NCI-H1048 (cell line): ENCODE measurements at places on chromosomes 2 and 18.

GRCh38 chr2:234669621-234670020, 172.7 kb upstream of the ARL4C start:
- DNase-seq, result no peak

- no peak for DNase-seq
Measured at GRCh38 chr2:57313678-57314077, 732.9 kb upstream of the VRK2 start.

- DNase-seq, result no peak
Measured at GRCh38 chr2:156087875-156088274, 244.6 kb downstream of the NR4A2 start.

DNA sequence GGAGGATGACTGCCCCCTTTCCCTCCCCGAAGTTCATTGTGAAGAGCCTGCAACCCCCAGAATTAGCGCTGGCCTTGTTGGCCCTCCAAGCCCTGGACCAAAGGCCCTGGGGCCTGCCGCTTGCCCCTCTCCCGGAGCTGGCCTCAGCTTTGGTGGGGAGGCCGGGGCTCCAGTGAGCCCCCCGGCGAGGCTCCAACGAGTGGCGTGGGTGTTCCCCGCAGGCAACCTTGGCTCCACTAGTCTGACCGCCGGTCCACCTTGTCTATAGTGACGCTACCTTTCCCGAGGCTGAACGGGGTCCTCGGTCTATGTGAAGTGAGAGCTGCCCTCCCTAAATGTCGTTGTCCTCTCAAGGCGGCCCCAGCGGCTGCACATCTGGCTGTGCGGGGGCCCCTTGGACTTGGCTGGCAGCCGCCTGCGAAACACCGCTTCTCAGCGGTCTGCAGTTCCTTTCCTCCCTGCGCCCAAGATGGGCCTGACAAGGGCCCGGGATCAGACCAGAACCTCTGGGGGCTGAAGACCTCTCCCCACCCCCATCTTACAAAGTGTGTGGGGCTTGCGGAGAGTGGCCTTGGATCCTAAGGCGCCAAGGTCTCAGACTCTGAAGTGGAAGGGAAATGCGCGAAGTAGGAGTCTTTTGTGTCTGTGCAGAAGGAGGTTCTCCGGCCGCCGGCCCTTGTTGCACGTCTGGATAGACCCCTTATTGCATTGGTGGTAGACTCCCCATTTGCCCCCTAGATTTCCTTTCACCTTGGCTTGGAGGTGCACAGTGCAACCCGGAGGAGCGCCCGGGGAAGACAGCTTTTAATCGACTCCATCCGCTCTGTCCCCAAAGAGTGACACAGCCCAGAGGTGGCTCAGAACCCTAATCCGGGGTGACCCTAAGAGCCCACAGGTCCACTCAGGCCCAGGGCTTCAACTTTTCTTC, 3.9 kb upstream of the HOXD10 start:
- DNase-seq, result no peak

- DNase-seq, result no peak
Measured at GRCh38 chr2:240098349-240098748, 37.8 kb downstream of the COPS9 start.

DNA sequence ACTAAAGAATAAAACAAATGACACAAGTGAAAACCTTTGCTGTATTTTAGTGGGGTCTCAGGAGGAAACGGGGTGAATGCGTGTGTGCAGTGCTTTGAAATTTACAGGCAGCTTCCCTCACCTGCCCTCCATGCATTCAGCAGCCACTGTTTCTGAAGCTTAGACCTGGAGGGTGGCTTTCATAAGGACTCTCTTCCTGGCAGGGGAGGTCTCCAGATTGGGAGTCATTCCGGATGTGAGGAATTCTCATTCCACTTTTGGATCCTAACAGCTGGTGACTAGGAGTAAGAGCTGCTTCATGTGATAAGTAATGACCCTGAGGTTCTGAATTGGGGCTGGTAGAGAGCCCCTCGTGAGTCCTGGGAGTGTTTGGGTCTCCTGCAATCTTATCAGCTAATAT, 192.5 kb downstream of the SH3BP4 start:
- DNase-seq, result no peak

GRCh38 chr2:12083713-12084419, 337.4 kb downstream of the LPIN1 start:
- DNase-seq, result no peak

- no peak for DNase-seq
Measured at GRCh38 chr2:133821107-133821760, 253.0 kb upstream of the NCKAP5 start.

- no peak for DNase-seq
Measured at GRCh38 chr2:183195397-183195796, 71.2 kb downstream of the NUP35 start.

DNA sequence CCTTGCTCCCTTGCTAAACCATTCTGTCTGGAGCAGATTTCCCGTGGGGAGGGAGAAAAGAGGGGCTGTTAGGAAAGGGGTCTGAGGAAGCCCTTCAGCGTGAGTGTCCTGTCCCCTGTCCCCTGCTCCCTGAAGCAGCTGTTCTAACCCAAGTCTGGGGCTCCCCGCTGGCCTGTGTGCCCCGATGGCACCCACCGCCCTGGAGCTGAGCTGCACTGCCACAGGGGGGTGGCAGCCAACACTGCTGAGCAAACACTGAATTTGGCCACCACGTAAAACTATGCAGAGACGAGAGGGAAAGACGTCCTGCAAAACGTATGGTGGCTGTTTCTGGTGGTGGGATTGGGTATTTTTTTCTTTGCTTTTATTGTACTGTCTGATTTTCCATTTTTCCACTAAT, 17.9 kb downstream of the KCNG2 start:
- DNase-seq, result no peak

- no peak for DNase-seq
Measured at GRCh38 chr2:28802975-28803429, 7.6 kb upstream of the SPDYA start.

- no peak for DNase-seq
Measured at GRCh38 chr2:53075760-53076159, 691.8 kb upstream of the CHAC2 start.

DNA sequence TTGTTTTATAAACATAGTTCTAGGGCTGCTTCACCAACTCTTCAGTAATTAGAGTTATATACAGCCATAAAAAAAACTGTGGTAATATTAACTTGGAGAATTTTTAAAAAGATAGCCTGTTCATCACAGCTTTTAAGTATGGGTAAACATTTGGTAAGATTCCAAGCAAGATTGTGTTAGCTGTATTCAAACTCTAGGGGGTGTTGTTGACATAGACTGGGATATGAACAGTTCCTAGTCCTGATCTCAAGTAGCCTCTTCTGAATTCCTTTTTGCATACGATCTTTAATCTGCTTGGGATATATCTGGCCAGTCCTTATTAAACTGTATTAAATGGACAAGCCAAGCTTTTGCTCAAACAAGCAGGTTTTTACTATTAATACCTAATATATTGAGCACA, 13.4 kb downstream of the NOP58 start:
- DNase-seq, result no peak

DNA sequence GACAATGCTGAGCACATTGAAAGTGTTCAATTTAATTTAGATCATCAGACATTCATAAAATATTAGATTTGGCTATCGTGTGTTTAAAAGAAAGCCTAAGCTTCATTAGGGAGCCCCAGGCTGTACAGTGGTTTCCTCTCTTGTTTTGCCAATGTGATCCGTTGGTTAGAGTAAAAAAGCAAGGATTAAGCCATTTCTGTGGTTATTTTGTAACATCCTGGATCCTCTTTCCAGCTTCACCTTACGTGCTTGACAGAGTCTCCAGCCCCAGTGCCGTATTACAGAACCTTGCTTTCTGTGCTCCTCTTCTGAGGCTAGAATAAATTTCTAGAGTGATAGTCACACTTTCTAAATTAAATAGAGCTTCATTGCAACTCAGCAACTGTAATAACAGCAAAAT, 289.3 kb upstream of the LINC00305 start:
- DNase-seq, result no peak

DNA sequence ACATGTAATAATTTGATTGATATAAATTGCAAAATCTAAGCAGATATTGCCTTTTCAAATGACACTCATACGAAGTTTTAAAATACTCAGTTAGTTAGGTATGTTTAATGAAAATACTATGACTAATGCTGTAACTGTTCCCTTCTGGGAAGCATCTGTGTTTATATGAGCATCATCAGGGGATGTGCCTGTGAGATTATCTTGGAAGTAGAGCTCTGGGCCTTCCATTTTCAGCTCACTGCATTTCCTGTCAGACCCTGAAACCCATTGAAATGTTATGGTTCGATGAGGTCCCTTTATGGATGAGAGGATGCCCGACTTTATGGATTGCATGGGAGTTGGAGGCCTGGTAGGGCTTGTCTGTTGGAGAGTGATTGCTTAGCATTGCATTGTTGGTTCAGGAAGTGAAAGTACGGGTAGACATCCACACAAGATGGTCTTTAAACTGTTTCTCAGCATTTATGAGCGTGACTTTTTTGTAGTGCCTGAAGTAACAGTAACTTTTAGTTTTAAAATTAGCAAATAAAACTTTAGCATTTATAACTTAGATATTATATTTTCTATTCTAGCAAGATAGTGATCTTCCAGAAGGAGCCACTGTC, 28.7 kb downstream of the ELP2 start:
- DNase-seq, result no peak

GRCh38 chr2:68714866-68715265, 19.7 kb upstream of the ARHGAP25 start:
- DNase-seq, result no peak

- DNase-seq, result no peak
Measured at GRCh38 chr2:113898081-113898480, 8.2 kb downstream of the ACTR3 start.

GRCh38 chr2:111216811-111217652, 96.3 kb downstream of the BCL2L11 start:
- DNase-seq, result no peak

- no peak for DNase-seq
Measured at GRCh38 chr2:181364492-181365170, 92.6 kb upstream of the ITGA4 start.
